ENCODE measurements at places on chromosomes 1 and 21. TPM values are rescaled to one million over a fixed set of nuclear protein-coding genes. Genes with fewer than 3 reads are reported as not detected.

DNA sequence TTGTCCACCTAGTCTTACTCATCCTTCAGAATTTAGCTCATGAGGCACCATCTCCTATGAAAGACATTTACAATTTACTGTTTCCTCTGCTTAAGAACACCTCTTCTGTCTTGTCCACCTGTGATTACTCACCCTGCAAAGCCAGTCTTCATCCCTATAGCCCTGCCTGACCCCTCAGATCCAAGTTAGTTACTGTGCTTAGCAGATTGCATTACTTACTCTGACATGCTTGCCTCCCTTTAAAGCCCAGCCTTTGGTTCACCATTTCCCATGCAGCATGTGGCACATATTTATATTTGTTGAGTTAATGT is 60.9 kb upstream of the VCAM1 start:
- no peak for DNase-seq

GRCh38 chr1:26349188-26349876 is 4.6 kb downstream of the CRYBG2 start:
- DNase-seq: no peak

GRCh38 chr1:230784163-230784562 is 37.0 kb downstream of the CAPN9 start:
- DNase-seq: no peak

GRCh38 chr1:66400660-66401059 is 133.3 kb upstream of the SGIP1 start:
- no peak for DNase-seq

DNA sequence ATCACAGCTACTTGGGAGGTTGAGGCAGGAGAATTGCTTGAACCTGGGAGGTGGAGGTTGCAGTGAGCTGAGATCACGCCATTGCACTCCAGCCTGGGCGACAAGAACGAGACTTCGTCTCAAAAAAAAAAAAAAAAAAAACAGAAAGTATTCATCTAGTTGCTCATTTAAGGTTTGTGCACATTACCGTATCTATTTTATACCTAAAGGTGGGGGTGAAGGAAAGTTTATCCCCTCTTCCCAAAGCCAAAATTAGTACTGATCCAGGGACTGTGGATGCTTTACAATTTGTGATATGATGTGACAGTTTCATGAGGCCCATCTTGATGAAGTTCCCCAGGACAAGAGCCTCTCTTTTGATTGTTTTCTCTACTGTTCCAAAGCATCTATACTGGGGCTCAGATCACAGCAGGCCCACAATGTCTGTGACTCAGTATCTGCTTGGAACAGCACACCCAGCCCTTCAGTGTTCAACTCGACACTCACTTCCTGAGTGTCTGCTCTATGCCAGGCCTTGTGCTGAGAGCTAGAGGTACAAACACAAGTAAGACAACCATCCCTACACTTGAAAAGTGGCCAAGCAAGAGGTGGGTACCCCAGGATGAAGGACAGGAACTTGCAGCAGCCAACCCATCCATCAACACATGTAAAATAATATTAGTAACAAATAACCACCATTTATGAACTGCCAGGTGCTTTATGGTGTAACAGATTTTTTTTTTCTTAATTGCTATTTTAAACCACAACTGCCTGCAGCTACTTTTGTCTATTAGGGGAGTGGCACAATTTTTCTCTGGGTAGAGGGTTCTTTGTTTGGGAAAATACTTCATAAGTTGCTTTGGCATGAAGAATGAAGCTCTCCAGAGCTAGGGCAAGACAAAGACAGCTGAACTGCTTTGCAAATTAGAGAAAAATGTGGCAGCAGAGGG is 29.0 kb upstream of the KHDRBS1 start:
- DNase-seq: no peak

DNA sequence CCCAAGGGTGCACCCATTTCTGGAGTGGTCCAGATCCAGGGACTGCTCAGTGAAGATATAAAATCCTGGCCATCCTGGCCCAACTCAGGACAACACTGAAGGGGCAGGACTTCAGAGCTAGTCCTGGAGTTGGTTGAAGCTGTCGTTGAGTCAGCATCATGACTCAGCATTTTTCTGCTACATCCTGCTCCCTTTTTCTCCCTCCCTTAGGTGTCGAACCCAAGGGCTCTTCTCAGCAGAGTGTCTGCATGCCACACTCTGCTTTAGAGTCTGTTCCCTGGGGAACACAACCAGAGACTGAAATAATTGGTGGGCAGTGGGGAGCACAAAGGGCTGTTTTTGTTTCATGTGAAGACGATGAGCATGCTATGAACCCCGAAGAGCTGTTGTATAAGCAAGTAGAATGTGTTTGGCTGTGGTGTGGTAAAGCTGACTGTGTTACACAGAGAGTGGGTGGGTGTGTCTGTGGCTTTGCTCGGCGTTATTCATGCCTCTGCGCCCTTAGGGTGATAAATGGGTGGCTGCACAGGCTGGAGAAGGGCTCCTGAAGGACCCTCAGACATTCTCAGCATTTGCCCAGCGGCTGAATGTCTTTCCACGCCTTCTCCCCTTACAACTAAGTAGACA is 167.2 kb downstream of the CYYR1 start:
- DNase-seq: no peak

- DNase-seq: peak; percentile 44
These were observed 56.0 kb downstream of the ADARB1 start for GRCh38 chr21:45130324-45130774.

- no peak for DNase-seq
These were observed 98.9 kb downstream of the KAZN start for GRCh38 chr1:14697353-14697752.

GRCh38 chr1:9731561-9731960 is 80.0 kb downstream of the PIK3CD start:
- no peak for DNase-seq

GRCh38 chr1:176878750-176879536 is 285.6 kb downstream of the ASTN1 start:
- no peak for DNase-seq

The STIL gene
- polyA plus RNA-seq: 5.0 TPM

The AMIGO1 gene
- 12.4 TPM for polyA plus RNA-seq
